ENCODE measurements at places on chromosomes 4 and X. TPM values are rescaled to one million over a fixed set of nuclear protein-coding genes. Genes with fewer than 3 reads are reported as not detected.

DNA sequence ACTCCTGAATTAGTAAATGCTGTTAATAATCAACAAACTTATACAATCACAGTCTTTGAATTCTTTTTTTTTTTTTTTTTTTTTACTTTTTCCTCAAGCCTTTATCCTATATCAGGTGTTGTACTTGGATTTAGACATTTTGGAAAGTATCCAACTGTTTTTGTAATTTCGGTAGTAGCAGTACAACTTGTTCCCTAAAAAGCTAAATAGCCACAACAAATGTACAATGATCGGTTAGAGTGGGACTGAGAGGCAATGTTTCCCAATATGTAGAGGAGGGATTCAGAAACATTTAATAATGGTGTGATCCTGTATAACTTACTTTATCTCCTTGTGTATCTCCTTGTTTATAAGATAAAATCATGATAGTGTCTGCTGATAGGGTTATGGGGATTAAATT, 343.1 kb downstream of the GRID2 start:
- ATAC-seq: no peak

DNA sequence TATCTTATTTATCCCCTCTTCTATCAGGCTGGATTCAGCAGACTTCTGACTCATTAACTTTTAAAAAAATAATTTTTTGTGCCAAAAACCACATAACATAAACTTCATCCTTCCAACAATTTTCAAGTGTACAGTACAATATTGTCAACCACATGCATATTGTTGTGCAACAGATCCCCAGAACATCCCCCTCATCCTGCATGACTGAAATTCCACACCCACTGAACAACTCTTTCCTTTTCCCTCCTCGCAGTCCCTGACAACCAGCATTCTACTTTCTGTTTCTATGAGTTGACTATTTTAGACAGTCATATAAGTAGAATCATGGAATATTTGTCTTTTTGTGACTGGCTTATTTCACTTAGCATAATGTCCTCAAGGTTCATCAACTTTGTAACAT, 2.2 kb upstream of the MID2 start:
- ATAC-seq: no peak

DNA sequence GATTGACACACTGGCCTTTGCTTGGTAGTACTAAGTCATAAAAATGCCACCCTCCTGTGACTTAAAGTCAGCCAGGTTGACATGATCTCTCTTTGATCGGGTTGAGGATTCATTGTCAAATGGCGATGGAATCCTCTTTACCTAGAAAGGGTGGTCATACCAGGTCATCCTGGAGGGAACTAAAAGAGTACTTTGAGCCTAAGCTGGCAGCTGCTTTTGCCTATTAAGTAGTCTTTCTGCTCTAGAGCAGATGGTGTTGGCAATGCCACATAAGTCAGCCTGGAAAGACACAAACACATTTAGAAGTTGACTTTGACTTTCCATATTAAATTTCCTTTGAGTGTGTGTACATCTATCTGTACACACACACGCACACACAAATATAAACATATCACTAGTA, 39.2 kb upstream of the C4orf54 start:
- no peak for ATAC-seq

DNA sequence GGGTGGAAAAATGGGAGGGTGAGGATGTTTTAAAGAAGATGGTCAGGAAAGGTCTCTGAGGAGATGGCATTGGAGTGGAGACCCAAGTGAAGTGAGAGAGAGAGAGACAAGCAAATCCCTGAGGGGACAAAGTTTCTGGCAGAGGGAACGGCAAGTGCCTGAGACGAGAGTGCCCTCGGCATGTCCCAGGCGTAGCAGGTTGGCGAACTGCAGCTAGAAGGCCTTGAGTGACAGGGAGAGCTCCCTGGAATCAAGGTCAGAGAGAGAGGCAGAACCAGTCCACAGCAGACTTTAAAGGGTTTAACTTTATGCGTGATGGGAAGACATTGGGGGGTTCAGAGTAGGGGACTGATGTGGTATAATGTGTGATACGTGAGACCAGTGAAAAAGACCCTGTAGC, 150.2 kb upstream of the HAND2 start:
- no peak for ATAC-seq

DNA sequence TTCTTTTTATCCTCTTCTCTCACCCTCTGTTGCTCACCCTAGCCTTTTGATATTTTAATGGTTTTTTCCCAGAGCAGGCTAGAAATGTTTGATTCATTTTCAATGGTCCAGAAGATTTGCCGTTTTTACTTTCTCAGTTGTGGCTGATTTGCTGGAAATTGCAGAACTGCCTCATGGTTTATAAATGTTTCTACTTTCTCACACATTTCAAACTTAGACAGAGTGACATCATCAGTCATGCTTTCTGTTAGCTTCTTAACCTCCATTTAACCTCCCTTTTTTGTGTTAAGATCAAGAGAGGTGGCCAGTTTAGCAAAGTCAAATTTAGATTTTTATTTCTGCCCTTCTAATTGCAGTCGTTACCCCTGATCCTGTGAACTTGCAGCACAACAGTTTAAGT, 8.7 kb downstream of the RXFP1 start:
- ATAC-seq: no peak

GRCh38 chr4:120858776-120859175, 63.8 kb downstream of the PRDM5 start:
- ATAC-seq: peak; percentile 80

DNA sequence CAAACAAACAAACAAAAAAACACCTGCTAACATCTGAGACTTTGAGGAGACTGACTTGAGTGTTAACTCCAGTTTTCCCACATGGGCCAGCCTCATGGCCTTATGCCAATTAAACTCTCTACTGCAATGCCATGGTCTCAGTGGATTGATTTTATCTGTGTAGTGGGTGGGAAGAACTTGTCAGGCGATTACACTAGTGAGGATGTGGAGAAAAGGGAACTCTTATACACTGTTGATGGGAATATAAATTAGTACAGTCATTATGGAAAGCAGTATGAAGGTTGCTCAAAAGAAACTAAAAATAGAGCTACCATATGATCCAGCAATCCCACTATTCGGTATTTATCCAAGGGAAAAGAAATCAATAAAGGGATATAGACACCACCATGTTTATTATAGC, 12.8 kb upstream of the XIAP start:
- no peak for ATAC-seq

- ATAC-seq: peak; percentile 57
Measured at GRCh38 chr4:7192252-7193029, at the start of gene SORCS2. Gene SORCS2 (plus strand): TSS chr4:7192538.

Gene UGT8
- 1.4 TPM for total RNA-seq

Gene SMAD1
- total RNA-seq: 12.4 TPM

Gene TRPC3
- 0.53 TPM for total RNA-seq

Gene TAB3
- 22.0 TPM for total RNA-seq

DNA sequence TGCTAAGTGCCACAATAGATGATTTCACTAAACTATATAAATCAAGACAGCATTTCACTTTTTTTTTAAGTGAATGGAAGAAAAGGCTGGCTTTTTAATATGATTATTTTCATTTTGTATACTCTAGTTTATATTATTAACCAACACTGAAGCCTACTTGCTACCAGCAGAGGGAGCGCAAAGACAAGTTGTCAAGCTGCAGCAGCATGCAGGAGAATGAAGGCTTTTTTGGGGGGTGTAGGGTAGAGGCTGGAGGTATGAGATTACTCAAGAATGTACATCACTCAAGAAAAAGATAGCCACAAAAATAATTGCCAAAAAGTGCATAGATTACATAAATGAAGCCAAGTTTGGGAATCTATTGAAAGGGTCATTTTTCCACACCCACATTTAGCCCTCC, 519.5 kb downstream of the FGF13 start:
- ATAC-seq: no peak

Gene IDS
- 91.4 TPM for total RNA-seq
